ENCODE measurements at places on chromosomes 7 and 10.
A peak's percentile ranks its signal among the peaks of the same experiment; 100 is the strongest.

- DNase-seq: no peak
Observed at GRCh38 chr10:29998142-29998808, 61.1 kb downstream of the JCAD start.

DNA sequence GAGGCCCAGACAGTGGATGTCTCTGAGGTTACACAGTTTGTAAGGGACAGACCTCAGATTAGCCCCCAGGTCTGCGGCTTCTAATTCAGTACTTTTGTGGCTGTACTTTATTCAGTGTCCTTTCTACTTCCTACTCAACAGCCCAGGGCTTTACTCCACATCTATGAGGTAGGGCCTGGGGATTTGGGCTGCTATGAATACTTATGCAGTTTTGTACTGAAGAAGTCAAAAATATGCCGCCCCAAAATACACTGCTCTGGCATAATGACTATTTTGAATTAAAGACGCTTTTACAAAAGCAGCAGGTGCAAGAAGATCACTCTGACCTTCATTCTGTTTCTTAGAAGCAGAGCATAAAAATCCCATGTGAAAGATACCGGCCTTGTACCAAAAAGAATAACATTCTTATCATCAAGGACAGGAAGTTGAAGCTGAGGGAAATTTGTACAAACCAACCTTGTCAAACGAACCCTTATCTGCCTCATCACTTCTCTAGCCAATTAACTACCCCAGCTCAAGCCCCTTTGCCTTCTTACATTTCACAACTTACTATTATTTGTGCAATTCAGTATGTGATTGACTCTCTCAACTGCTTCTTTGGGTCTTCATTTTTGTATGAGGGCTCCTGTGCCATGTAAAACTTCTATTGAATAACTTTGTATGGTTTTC is 26.1 kb upstream of the TRUB1 start:
- no peak for DNase-seq

- DNase-seq: no peak
Observed at GRCh38 chr10:110372656-110373055, 67.9 kb upstream of the SMNDC1 start.

GRCh38 chr7:114777288-114777687 is 144.6 kb upstream of the MDFIC start:
- no peak for DNase-seq

- DNase-seq: no peak
Observed at GRCh38 chr10:84432891-84433290, 104.5 kb downstream of the CCSER2 start.

GRCh38 chr10:21100871-21101514 is 203.9 kb upstream of the NEBL start:
- no peak for DNase-seq

GRCh38 chr7:158407581-158408317 is 179.9 kb downstream of the PTPRN2 start:
- peak; percentile 20 for DNase-seq

GRCh38 chr7:116724560-116725231 is 52.7 kb downstream of the MET start:
- DNase-seq: no peak

DNA sequence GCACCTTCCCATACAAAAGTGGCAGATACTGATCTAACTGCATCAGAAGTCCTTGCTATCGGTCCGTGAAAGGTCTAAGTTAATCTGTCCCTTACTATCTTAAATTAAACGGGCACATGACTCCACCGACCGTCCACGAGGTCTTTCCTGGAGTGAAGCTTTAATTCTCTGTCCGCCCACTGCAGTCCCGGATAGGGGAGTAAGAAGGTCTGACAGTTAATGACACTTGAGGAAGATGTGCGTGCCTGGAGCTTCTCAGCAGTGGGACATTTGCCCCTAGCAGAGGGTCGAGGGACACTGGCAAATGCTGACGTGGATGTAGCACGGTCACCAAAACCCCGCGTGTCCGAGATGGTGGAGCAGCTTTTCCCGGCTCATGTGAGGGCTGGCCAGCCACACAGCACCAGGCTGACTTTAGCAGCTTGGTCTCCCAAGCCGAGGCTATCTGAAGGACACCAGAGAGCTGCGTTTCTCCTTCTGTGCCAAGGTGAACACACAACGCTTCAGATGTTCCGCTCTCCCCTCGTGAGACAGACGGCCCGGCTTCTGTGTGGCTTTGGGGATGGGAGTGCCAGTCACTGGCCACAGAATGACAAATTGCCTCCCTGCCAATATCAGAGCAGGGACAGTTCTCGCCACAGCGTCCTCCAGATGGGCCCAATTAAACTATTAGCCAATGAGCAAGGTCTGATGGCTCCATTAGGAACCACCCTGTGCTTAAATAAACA is 86.6 kb downstream of the ADARB2 start:
- DNase-seq: no peak
